Immature natural killer cell (primary cell): ENCODE measurements at places on chromosomes 12 and 14. TPM values are rescaled to one million over a fixed set of nuclear protein-coding genes. Genes with fewer than 3 reads are reported as not detected.

GRCh38 chr12:46382408-46382963, 9.9 kb upstream of the SLC38A2 start:
- peak overlapping the region; percentile 85 for H3K4me3 ChIP-seq
- H3K27me3 ChIP-seq, result peaks cover 16% of the 10 kb centered on the region
- no peaks in the 10 kb centered on the region for H3K36me3 ChIP-seq
- H3K4me1 ChIP-seq, result peaks cover 23% of the 10 kb centered on the region
- no peak for DNase-seq

B4GALNT3 gene
- 1.2 TPM for polyA plus RNA-seq

DNA sequence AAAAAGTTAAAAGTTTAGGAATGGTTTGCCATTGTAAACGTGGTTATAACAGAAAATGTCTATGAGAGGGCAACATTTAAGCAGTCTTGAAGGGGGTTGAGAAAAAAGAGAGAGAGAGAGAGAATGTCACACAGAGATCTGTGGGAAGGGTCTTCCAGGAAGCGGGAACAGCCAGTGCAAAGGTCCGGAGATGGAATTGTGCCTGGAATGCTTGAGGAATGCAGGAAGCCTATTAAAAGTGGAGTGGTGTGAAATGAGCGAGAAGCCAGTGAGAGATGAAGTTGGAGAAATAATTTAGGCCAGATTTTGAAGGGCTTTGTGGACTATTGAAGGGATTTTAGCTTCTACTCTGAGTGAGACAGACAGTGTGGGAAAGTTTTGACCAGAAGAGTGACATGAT, 406.8 kb upstream of the TBX3 start:
- peaks cover 4% of the 10 kb centered on the region for H3K36me3 ChIP-seq
- peaks cover 1% of the 10 kb centered on the region for H3K27me3 ChIP-seq
- H3K4me3 ChIP-seq, result no peak overlapping the region
- no peak overlapping the region for H3K27ac ChIP-seq

SLC8A3 gene
- 0.21 TPM for polyA plus RNA-seq

GRCh38 chr14:104342435-104343293, 204.3 kb downstream of the KIF26A start:
- H3K4me1 ChIP-seq, result no peaks in the 10 kb centered on the region
- no peak overlapping the region for H3K4me3 ChIP-seq
- no peak overlapping the region for H3K27ac ChIP-seq
- peaks cover 7% of the 10 kb centered on the region for H3K27me3 ChIP-seq

- H3K27ac ChIP-seq, result no peak overlapping the region
- H3K36me3 ChIP-seq, result no peaks in the 10 kb centered on the region
- H3K4me1 ChIP-seq, result peaks cover 26% of the 10 kb centered on the region
- H3K27me3 ChIP-seq, result peaks cover 11% of the 10 kb centered on the region
These were observed 13.7 kb upstream of the DYNC1H1 start for GRCh38 chr14:101950516-101951215.
